ENCODE measurements at places on chromosomes 12 and 14.

GRCh38 chr12:94098466-94098865 lies 49.9 kb upstream of the PLXNC1 start:
- no peak for DNase-seq

DNA sequence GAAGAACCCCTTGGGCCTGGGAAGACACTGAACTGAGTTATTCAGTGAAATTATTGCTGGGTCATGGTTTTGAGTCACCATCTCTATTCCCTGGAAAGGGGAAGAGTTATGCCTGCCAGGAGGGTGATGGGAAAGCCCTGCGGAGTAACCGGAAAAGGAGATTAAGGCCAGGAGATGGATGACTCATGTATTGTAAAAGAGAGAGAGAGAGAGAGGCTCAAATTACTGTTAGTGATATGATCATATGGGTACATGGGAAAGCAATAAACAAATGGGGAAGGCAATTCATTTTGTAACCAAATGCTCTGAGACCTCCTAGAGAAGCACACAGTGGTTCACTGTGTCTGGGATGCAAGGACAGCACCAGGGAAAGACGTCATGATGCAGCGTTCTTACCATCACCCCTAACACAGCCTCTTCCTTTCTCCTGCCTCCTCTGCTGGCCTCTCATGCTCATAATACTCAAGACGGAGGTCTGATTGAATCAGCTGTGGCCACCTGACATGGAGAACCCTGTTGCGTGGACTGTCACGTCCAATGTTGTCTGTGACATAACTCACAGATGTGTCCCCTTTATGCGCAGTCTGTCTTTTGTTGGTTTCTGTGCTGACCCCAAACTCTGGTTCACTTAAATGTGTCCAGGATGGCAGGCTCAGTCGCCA lies 243.7 kb downstream of the TMEM132D start:
- DNase-seq = peak; percentile 74

DNA sequence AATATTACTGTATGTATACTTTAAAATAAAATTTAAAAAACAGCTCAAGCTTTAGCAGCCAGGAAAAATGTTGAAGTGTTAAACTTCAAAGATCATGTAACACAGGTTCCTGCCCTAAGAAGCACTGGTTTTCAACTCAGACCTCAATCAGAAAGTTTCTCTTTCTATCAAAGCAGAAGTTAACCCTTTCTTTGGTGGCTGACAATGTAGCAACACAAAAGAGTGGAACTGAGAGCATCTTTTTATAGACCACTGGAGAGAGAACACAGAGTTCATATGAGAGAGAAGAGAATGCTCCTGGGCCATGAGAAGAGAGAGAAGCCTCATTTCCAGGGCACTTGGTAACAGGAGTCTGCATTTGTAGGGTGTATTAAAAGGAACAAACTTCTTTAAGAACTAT lies 42.2 kb upstream of the KTN1 start:
- DNase-seq = no peak

DNA sequence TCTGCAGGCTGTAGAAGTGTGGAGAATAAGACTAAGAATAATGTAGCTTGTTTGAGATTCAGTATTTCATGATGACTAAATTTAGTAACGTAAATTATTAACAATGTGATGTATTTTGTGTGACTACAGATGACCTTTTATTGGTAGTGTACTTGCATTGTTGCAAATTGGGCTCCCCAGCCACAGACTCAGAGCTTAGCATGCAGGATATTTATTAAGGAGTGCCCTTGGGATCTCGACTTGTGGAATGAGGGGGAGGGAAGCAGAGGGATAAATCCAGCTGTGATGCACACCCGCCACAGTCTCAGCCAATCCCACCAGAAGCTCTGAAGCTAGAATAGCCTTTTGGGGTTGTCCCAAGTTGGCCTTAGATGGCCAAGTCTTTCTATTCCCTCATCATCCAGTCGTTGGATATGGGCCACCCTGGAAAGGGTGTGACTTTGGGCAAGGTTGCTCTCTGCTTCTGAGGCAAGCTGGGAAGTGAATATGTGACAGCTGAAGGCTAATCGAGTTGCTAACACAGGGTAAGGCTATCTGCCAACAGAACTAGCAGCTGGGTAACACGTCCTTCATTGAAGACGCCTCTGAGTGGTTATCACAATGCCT lies 42.1 kb upstream of the USP44 start:
- DNase-seq = no peak

- DNase-seq = peak; percentile 95
Measured at GRCh38 chr12:123089631-123090353, 61.1 kb downstream of the PITPNM2 start.

DNA sequence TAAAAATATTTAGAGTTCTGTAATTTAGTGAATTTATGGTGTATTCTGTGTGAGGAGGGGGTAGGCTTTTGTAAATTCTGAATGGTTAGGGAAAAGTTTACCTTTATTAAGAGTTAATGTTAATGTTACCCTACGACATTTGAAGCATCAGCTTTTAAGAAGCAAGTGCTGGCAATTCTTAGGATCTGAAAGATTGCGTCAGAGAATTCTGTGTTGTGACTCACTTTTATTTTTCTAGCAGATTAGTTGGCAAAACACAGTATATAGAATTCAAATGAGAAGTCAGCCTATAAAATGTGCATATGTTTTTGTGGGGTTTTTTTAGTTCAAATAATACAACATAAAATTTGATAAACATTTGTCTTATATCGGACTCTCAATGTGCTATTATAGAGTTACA lies 97.6 kb downstream of the RAD52 start:
- no peak for DNase-seq

GRCh38 chr12:115709540-115710011 lies 567.9 kb downstream of the MED13L start:
- DNase-seq = no peak

- no peak for DNase-seq
Measured at GRCh38 chr14:104451474-104451873, 128.1 kb upstream of the C14orf180 start.
